8988T (cell line): ENCODE measurements at places on chromosomes 5 and 9.
A peak's percentile ranks its signal among the peaks of the same experiment; 100 is the strongest.

- no peak for DNase-seq
These were observed 132.7 kb upstream of the TNC start for GRCh38 chr9:115250621-115251032.

DNA sequence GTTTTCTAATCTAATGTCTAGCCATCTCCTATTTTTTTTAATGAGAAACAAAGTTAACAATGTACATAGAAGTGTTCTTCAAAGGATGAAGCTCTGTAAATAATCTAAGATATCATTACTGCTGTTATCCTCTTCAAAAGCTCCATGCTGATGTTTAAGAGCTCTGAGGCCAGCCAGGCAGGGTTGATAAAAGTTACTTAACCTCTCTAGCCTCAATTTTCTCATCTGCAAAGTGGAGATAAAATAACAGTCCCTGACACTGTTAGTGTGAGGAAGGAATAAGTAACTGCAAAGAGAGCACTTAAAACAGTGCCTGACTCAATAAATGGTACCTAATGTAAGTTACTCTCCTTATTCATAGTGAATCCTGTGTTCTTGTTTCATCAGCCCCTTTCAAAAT, 60.1 kb downstream of the LHFPL2 start:
- DNase-seq: no peak

DNA sequence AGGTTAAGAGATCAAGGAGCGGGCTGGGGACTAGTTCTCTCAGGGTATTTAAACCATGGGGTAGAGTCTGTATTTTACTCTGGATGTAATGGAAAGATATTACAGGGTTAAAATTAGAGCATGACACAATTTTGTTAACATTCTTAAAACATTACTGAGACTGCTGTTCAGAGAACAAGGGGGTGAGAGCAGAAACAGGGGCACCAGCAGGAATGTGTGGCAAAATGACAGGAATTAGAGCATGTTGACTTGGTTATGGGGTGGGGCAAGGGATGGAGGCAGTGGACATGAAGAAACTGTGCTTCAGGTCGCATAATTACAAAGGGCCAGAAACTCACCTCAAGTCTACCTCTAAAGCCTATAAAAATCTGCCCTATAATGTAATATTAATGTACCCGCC, 75.0 kb downstream of the TMEM232 start:
- no peak for DNase-seq

- DNase-seq: no peak
These were observed 142.6 kb upstream of the KLF4 start for GRCh38 chr9:107632216-107632615.

GRCh38 chr5:164505791-164506190, 1000.4 kb downstream of the MAT2B start:
- no peak for DNase-seq

DNA sequence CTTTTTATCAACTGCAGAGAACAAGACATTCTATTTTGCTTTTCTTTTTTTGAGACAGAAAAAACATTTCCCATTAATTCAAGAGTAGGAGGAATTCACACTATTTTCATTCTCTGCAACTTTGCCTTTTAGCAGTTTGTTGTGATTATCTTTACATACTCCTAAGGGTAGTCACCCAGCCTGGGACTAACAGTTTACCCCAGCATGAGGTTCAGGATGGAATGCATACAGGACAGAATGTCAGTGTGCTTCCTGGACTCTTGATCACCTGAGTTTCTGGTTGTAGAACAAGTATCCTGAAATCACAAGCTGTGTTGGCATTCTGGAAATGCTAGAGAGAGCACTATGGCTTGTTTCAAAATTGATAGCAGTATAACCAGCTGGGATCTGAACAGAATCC, 368.1 kb downstream of the KIF4B start:
- no peak for DNase-seq

- no peak for DNase-seq
These were observed 134.7 kb downstream of the DRD1 start for GRCh38 chr5:175309218-175309810.

- DNase-seq: peak; percentile 59
These were observed 45.4 kb upstream of the ZFR start for GRCh38 chr5:32489791-32490562.

GRCh38 chr5:170164921-170165320, 59.2 kb downstream of the FOXI1 start:
- no peak for DNase-seq

DNA sequence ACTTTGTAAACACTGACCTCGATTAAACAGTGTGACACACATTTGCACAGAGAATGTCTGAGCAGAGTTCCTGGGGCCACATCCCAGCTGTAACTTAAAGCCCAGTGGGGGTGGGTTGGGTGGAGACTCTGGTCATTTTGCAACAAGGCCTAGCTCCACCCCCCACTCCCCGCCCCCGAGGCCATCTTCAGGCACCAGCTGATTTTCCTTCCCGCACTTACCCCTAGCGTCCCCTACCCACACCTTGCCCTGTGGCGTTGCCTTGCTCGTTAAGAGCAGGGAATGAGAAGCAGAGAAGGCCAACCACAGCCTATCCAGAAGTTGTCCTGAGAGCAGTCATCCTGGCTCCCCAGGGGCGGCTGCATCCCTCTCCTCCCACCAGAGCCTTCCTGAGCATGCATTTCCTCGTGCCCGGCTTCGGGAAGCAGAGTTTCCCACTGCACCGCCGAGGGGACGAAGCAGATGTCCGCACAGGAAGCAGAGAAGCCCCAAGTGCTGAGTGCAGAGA, 101.7 kb upstream of the SARDH start:
- DNase-seq: no peak

DNA sequence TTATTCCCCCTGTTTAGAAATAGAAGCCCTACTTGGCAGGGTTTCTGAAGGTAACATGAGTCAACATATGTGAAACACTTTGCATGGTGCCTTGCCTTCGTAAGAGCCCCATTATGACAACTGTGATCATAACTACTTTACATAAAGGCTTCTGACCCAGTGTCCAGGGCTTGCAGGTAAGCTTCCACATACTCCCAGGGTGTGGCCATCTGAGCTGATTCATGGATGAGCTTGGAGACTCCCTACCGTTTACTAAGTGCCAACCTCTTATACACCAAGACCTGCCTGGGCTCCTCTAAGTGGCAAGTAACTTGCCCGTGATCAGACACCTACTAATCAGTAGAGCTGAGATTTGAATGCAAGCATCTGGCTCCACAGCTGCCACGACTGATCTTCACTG, 62.8 kb upstream of the C5orf58 start:
- no peak for DNase-seq

GRCh38 chr5:122126177-122126755, 3.1 kb upstream of the ZNF474 start:
- no peak for DNase-seq

- DNase-seq: no peak
These were observed 148.3 kb downstream of the ATP10B start for GRCh38 chr5:160703547-160704189.

DNA sequence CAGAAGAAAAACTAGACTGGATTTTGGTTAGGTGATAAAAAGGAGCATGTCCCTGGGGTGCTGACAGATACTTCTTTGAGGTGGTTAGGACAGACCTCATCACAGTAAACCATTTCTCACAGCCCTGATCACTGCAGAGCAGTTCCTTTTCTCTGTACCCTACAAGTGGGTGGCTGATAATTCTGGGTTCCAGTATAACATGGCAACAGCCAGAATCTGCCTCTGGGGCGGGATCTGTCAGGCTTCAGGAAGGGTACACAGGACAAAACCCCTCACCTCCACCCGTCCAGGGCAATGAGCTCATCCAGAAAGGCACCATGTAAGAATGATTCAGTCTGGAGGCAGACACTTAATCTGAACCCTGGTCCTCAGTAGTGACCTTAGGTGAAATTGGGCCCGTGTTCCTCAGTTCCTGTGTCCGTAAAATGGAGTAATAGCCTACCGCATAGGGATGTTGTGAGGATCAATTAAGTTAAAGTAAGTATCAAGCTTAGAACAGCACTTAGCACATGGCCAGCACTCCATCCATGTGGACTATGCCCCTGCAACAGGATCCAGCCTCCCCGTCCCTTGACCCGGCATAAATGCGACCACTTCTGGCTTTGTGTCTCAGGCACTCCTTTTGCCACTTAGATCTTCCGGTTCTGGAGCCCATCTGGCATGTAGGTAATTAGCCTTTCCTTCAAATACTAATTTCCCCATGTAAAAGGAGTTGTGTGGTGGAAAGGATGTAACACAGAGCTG, 129.2 kb downstream of the LHFPL2 start:
- DNase-seq: no peak

GRCh38 chr5:159459132-159459627, 128.9 kb upstream of the IL12B start:
- no peak for DNase-seq

GRCh38 chr5:44603496-44604272, 205.1 kb upstream of the MRPS30 start:
- no peak for DNase-seq

- DNase-seq: no peak
These were observed 205.6 kb downstream of the C9orf50 start for GRCh38 chr9:129414993-129415941.

- no peak for DNase-seq
These were observed 96.2 kb downstream of the VCAN start for GRCh38 chr5:83567741-83568140.
